ENCODE measurements at places on chromosomes 7 and 10. TPM values are rescaled to one million over a fixed set of nuclear protein-coding genes. Genes with fewer than 3 reads are reported as not detected.

Gene FAM13C
- 41.6 TPM for total RNA-seq

Gene PNLIPRP1
- not detected for total RNA-seq

Gene PLEKHA1
- total RNA-seq, result 47.6 TPM

Gene PRSS37
- total RNA-seq, result not detected

Gene AKR1C2
- total RNA-seq, result 22.8 TPM

Gene TEX47
- not detected for total RNA-seq

Gene PRXL2A
- 64.2 TPM for total RNA-seq

Gene MYOF
- total RNA-seq, result 2.5 TPM

Gene OPN4
- not detected for total RNA-seq

Gene SPDYE3
- not detected for total RNA-seq

Gene COBL
- 8.1 TPM for total RNA-seq
